ENCODE measurements at places on chromosomes 16 and 17.
A peak's percentile ranks its signal among the peaks of the same experiment; 100 is the strongest.

- peak; percentile 65 for DNase-seq
Observed at GRCh38 chr16:66977341-66978113, 10.9 kb upstream of the CES4A start.

- no peak for DNase-seq
Observed at GRCh38 chr17:47955497-47956461, 1.9 kb downstream of the PRR15L start.

- no peak for DNase-seq
Observed at GRCh38 chr16:69131167-69131838, 1.1 kb downstream of the CHTF8 start.

- DNase-seq: no peak
Observed at GRCh38 chr16:71966932-71967331, 33.3 kb downstream of the PKD1L3 start.

GRCh38 chr17:59366040-59366757, 34.7 kb downstream of the YPEL2 start:
- DNase-seq: no peak

- DNase-seq: no peak
Observed at GRCh38 chr17:46732754-46733398, 85.6 kb downstream of the WNT3 start.

GRCh38 chr17:69630056-69630635, 215.6 kb downstream of the MAP2K6 start:
- no peak for DNase-seq

DNA sequence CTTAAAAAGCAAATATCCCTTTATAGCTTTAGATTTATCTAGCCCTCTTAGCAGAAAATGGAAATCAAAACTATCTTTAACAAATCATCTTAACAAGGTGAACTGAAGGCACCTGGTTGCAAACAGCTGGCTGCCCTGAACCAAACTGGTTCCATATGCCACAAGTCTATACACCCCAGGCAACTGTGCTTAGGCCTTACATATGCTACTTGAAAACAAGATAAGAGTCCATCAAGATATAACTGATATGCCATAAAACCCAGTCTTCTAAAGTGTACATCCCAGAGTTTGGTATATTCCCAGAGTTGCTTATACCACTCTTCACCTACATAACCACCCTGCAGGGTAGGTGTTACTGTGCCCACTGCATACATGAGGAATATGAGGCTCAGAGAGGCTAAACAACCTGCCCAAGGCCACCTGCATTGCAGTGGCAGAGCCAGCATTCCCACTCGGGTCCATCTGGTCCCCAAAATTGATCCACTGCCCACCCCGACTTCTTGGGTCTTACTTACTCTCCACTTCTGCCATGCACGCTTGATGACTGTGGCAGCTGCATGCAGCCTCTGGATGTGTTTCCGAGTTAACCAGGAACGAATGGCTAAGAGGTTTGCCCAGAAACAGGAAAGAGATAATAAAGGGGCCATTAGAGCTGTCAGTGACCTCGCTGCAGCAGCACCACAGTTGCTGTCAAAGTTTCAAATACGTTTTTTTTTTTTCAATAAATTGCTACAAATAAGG, 12.2 kb downstream of the ZNHIT3 start:
- DNase-seq: no peak
